ENCODE measurements at places on chromosomes 3 and 15.

DNA sequence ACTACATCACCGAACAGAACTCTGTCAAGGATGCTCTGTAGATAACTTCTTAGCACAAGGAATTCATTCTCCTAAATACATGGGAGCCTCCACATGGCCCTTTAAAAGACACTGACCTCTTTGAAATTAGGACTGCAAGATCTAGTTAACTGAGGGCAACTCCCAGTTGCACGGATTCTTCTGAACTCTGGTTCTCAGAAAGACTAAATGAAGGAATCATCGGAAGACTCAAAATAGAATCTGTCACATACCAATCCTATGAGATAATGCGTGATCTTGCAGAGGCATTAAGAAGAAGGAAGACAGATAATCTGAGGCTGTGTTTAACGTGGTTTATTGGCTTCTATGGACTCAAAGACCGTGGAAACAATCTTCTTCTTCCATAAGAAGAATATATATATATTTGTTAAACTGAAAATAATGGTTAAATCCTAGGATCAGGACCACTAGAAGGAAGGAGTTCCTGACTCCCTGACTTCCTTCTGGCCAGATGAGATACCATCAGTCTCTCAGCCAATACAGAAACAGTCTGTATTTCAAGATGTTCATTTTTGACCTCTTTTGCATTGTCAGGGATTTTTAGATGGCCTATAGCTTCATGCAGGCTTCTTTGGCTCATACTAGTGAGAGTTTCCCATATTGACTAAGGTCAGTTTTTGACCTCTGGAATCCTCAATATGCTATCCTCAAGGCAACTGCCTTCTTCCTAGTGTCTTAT lies 33.9 kb upstream of the TBC1D23 start:
- DNase-seq = no peak

GRCh38 chr3:108525971-108526370 lies 15.6 kb upstream of the MYH15 start:
- DNase-seq = no peak

DNA sequence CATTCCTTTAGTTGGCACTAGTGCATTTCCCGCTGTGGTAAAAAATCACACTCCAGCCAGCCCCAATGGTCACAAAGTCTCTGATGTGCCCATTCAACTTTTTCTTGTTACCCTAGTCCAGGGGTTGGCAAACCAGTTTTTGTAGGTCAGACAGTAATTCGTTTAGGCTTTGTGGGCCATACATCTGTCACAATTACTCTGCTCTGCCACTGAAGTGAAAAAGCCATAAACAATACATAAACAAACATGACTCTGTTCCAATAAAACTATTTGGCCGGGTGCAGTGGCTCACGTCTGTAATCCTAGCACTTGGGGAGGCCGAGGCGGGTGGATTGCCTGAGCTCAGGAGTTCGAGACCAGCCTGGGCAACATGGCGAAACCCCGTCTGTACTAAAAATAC lies 78.5 kb downstream of the POLR2M start:
- no peak for DNase-seq

DNA sequence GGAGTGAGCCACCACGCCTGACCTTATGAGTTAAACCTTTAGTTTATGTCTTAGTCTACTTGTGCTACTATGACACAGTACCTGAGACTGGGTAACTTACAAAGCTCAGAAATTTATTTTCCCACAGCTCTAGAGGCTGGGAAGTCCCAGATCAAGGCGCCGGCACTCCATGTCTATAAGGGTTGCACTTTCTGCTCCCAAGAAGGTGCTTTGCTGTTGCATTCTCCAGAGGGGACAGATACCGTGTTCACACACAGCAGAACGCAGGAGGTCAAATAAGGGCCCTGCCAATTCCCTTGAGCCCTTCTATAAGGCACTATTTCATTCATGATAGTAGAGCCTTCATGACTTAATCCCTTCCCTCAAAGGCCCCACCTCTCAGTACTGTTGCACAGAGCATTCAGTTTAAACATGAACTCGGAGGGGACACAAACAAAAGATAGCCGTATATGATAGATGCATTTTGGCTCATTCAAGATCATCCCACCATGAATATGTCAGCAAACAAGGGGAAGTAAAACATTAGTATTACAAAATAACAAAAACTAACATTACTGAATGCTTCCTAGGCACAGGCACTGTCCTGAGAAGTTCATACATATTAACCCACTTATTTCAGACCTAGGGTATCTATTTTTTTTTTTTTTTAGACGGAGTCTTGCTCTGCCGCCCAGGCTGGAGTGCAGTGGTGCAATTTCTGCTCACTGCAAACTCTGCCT lies 26.5 kb downstream of the PLA1A start:
- DNase-seq = no peak

DNA sequence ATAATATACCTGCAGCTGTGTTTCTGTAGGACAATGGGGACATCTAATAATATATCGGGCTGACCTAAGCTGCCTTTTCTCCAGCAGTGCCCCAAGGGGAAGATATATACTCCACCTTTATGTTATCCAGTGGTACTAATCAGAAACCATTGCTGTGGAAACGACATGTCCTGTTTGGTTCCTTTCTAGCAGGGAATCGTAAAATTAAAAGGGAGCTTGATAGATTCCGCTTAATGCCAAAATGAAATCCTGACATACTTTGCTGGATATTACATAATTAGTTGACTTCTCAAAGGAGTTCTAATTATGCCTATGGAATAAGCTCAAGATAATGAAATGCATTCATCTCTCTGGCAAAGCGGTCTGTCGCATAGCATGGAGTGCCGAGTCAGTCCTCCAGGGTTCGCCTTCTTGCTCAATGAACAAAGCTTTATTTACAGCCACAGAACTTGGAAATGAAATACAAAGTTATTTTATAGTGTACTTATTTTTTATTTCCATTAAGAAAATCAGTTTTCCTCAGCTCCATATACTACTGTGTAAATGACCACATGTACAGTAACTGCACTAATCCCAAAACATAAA lies 262.8 kb downstream of the LRTM1 start:
- DNase-seq = no peak

DNA sequence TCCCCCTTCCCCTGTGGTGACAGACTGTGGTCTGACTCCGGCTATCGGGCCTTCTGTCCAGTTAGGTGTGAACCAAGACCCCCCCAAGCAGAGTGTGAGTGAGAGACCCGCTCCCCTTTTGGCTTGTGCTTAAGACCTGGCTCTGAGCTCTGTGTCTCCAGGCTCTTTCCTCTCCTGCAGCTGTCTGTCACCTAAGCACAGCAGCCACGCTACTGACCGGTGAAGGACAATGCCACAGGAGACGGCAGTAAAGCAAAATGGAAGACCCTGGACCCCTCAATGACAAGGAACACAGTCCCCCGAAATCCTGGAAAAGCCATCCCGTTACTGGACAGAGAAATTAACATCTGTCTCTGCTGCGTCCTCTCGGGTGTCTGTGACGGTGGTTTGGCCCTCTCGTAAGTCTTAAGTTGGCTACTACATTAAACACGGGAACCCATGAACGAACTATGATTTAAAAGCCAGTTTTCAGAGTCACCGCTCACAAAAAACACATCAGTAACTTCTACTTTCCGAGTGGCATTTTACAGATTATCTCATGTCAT lies 53.7 kb downstream of the CHSY1 start:
- no peak for DNase-seq

GRCh38 chr15:63506537-63507035 lies 2.2 kb downstream of the USP3 start:
- no peak for DNase-seq

DNA sequence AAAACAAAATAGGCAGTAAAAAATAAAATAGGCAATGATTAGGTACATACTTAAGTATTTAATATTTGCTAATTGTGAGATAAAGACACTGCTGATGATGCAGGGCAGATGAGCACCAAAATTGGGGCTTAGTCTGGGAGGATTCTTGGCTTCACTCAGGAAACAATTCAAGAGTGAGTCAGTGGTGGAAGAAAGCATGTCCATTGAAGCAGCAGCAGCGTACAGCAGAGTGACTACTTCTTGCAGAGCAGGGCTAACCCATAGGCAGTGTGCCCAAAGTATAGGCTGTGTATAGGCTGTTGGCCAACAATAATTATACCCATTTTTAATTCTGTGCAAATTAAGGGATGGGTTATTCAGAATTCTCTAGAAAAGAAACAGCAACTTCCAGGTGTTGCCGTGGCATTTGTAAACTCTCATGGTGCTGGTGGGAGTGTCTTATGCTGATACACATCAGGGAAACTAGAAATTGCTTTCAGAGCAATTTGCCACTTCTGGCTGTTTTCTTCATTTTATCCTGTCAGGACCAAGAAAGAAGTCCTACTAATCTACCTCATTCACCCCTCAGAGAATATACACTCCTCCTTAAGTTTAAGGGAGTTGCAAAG lies 317.3 kb upstream of the NAALADL2 start:
- DNase-seq = no peak

DNA sequence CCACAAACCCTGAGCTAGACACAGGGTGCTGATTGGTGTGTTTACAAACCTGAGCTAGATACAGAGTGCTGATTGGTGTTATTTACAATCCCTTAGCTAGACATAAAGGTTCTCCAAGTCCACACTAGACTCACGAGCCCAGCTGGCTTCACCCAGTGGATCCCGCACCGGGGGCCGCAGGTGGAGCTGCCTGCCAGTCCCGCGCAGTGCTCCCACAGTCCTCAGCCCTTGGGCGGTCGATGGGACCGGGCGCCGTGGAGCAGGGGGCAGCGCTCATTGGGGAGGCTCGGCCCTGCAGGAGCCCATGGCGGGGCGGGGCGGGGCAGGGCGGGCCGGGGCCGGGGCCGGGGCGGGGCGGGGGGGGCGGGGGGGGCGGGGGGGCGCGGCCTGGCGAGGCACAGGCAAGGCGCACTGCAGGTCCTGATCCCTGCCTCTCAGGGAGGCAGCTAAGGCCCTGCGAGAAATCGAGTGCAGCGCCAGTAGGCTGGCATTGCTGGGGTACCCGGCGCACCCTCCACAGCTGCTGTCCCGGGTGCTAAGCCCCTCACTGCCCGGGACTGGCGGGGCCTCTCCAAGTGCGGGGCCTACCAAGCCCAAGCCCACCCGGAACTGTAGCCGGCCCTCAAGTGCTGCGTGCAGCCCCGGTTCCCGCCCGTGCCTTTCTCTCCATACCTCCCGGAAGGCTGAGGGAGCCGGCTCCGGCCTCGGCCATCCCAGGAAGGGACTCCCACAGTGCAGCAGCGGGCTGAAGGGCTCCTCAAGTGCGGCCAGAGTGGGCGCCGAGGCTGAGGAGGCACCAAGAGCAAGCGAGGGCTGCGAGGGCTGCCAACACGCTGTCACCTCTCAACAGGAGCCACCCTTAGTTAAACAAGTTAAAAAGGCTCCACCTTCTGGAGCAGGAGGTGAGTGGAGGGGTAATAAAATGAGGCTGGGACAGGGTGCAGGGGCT lies 9.8 kb upstream of the TMEM40 start:
- DNase-seq = no peak

DNA sequence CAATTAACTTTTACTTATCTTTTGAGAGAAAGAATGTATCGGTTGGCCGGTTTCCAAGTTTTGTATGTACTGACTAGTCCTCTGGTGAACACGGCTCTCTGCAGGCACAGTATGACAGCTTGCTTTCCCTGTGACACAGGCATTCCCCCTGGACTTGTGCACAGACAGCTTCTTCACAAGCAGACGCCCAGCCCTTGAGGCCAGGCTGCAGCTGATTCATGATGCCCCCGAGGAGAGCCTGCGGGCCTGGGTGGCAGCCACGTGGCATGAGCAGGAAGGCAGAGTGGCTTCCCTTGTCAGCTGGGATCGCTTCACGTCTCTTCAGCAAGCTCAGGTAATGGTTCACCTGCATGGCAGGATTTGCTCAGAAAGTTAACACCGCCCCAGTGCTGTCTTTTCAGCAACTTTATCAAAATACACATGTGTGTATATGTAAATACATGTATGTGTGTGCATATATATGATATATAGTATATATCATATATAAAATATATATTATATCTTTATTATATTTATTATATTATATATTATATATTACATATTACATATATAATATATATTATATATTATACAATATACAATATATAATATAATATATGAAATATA lies 25.5 kb downstream of the FAN1 start:
- no peak for DNase-seq

DNA sequence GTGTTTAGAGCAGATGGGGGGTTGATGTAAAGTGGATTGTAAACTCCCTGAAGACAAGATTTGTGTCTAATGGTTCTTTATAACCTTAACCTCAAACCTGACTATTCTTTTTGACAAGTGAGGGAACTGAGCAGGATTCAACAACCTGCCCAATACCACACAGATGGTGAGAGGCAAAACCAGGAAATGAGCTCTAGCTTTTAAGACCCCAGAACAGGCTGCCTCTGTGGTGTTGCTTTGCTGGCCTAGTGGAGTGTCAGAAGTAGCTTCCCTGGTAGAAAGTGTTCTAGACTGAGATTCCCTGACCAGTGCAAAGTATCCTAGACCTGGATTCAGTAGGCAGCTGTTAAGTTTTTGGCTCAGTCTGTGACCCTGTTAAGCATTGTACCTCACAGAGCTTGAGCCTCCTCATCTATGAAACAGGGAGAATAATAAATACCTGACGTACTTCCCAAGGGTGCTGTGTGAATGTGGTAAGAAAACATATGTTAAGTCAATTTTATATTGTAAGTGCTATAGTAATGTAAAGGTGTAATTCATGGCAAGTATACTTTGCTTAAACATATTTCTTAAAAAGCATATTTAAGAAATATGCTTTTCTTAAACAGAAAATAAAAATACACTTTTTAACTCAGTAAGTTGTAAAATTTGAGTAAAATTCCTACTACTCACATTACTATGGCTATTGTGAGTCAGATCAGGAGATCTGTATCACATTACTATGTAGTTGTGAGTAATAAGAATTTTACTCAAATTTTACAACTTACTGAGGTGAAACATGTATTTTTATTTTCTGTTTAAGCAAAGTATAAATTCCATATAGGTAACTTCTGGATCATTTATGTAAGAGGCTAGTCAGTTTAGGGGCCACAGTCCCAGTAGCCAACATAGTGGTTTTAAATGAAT lies 8.8 kb downstream of the GPR87 start:
- DNase-seq = no peak

DNA sequence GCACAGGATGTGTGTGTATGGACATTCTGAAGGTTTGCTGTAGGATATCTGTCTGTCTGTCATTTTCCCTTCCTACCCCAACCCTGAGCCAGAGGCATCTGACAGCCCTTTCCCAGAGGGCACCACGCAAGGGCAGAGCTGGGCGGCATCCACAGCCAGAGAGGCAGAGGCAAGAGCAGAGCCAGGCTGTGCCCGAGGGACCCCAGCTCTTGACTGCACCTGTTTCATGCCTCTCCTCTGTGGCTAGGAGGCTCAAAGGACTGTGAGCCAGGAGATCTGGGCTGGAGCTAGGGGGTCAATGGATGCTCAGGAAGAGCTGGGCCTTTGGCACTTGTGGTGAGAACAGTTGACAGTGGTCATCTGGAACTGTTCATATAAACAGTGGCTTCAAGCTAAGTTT lies 4.8 kb upstream of the APEH start:
- no peak for DNase-seq

DNA sequence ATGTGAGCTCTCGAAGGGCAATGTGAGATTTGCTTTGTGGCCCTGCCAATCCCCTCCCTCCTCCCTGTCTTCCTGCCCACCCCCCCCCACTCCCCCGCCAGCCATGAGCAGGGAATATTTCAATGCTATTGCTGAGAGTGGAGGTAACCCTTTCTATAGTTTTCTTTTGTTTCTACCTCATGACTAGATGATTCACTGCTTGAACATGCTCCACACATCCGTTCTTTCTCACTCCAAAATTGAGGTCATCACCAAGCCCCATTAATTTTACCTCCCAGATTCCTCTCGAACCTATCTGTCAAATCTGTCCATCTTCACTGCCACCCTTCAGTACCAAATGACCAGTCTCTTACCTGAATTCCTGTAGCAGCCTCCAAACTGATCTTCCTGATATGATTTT lies 12.2 kb downstream of the ZNF774 start:
- no peak for DNase-seq

GRCh38 chr3:178436773-178437172 lies 99.5 kb upstream of the KCNMB2 start:
- no peak for DNase-seq
